ENCODE measurements at places on chromosomes 6 and 20.

GRCh38 chr6:92828788-92829187, 590.6 kb downstream of the EPHA7 start:
- no peak for DNase-seq

DNA sequence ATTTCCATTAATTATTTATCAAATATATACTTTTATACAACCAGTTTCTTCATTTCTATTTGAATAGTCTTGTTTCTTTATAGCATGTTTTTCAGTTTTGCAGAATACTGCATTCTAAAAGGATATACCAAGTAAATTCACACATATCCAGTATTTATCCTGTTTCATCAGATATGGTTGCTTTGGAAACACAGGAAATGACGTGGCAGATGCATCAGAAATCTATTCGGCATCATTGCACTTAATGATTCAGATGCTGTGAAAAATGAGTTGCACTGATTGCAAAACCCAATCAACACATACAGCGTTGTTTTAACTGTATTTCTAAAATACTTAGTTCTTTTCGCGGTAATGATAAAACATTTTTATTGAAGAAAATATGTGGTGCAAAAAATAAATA, 594.9 kb downstream of the CDH26 start:
- no peak for DNase-seq

GRCh38 chr6:20892365-20892764, 358.1 kb downstream of the CDKAL1 start:
- no peak for DNase-seq

GRCh38 chr20:8913456-8913855, 155.4 kb upstream of the PLCB4 start:
- DNase-seq, result no peak

Measured in stimulated activated CD8-positive, alpha-beta memory T cell treated with anti-CD3 and anti-CD28 coated beads, Interleukin-4, amount 100 ng/mL, for 4 hours (primary cell).